Renal pelvis (tissue), 12 donors: ENCODE measurements at places on chromosomes 1 and 21.
A peak's percentile ranks its signal among the peaks of the same experiment; 100 is the strongest.

DNA sequence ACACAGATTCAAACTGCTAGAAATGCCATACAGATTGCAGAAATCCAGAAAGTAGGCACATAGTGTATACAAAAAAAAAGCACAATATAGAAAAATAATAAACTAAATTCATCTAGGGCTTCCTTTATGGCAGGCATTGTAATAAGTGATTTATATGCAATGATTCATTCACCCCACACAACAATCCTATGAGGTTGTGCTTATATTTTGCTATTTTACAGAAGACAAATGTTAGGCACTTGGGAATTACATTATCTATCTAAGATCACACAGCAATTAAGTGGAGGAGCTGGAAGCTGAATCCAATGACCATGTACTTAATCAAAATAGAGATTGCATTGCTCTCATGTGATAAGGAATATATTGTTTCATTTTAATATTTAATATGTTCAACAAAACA, 225.7 kb upstream of the KCNK2 start:
- no peak for DNase-seq

DNA sequence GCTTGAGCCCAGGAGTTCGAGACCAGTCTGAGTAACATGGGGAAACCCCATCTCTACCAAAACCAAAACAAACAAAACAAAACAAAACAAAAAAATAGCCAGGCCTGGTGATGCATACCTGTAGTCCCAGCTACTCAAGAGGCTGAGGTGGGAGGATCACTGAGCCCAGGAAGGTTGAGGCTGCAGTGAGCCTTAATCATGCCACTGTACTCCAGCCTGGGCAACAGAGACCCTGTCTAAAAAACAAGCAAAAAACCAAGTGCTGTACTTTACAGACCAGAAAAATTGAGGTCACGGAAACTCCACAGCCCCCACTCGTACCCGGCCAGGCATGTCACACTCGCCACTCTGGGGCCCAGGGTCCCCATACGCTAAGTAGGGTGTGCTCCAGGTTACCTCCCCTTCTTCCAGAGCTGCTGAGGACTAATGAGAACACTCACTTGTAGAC, 22.9 kb downstream of the ATP2B4 start:
- DNase-seq: no peak

- no peak for DNase-seq
These were observed 6.2 kb downstream of the MTARC2 start for GRCh38 chr1:220754212-220754917.

- DNase-seq: no peak
These were observed 432.9 kb downstream of the PLPP3 start for GRCh38 chr1:56146449-56146848.

GRCh38 chr1:3198371-3199271, 129.6 kb downstream of the PRDM16 start:
- DNase-seq: no peak

- DNase-seq: no peak
These were observed 33.3 kb upstream of the KCNE1 start for GRCh38 chr21:34545079-34545884.

DNA sequence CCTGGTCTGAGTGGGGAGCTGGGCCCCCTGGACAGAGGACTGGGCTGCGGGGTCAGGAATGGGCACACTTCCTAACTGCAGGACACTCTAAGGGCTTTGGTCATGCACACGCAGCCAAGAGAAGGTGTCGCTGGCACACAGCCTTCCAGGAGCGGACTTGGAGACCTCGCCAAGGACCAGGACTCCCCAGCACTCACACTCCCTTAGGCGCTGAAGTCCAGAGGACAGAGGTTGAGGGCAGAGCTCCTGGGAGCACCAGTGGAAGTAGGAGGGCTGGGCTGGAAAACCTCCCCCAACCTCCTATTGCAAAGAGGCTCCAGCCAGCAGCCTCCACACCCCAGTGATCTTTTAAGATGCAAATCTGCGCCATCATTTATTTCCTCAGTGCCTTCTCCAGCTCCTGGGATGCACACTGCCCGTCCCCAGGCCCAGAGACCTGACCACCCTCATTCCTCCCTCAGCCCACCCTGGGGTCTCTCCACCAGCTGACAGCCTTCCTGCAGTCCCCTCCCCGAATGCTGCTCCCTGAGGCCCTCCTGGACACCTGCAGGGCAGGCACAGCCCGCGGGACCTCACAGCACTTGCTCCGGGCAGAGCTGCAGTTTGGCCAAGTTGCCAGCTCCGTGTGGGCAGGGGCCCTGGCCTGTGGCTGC, 3.0 kb downstream of the TSPEAR start:
- no peak for DNase-seq

DNA sequence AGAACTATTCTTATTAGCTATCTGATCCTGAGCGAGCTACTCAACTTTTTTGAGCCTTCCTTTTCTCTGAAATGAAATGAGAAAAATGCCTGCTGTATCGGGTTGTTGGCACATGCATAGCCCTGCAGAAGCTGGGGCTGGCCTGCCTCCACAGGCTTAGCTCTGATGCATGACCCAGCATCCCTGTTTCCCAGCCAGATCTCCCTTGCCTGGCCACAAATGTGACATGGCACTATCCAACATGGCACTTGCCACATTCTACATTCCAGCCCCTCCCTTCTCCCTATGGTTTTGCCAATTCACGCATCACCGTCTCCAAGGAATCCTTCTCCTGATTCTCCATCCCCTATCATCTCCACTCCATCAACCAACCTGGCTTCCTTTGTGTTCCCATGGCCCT, 13.8 kb downstream of the RNU5D-1 start:
- DNase-seq: no peak

DNA sequence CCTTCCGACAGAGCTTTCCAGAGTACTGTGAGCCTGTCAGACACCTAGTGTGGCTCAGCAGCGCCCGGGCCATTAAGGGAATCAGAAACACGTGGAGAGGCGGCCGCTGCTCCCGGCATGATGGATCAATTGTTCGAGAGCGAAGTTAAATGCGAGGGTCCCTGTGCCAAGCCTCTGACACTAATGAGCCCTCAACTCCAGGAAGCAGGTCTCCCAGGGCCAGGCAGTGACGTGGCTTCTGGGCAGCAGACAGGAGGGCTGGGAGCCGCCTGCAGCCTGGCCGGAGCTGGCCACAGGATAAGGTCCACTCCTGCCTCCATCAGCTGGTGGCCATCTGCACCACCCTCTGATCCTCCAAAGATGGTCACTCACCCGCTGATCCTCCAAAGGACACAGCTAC, 67.5 kb upstream of the CLDN14 start:
- no peak for DNase-seq

DNA sequence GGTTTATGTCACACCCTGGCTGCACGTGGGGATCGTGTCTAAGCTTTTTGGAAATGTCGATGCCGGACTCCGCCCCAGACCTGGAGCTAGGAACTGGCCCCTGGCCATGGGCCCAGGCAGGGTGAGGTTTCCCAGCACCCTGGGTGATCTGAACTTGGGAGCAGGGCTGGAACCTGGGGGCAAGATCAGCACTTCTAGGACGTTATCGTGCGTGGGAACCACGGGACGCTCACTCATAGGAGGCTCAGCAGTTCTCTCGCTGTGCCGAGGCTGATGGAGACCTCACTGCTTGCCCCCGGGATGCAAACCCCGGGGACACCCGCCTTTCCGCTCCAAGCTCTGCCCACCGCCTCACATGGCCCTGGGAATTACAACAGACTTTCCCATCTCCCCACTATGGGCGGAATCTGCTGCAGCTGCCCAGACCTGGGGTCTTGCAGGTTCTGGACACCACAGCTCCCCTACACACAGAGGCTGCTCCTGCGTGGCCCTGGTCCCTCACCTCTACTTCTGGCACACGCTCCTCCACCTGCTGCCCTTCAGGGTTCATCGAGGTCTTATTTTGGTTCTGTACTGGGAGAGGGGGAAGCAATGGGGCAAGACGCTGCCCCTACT, 35.9 kb downstream of the COL18A1 start:
- DNase-seq: no peak

GRCh38 chr1:25445993-25446538, 15.4 kb downstream of the MACO1 start:
- no peak for DNase-seq

GRCh38 chr1:41580520-41581172, 96.2 kb upstream of the EDN2 start:
- DNase-seq: no peak

DNA sequence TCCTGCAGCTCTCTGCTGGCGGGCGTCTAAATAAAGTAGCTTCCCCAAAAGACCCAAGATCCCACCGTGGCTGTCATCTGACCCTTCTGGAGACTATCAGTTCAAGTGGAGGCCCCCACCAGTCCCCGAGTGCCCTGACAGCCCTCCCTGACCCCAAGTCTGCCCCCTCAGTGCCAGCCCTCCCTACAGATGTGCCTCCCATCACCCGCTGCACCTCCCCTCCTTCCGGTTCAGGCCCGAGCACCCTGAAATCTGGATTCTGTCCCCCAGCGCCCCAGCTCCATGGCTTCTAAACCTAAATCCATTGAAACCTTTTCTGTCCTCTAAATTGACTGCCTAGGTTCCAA, 595 bp downstream of the IL10RB start:
- no peak for DNase-seq

- no peak for DNase-seq
These were observed 145.5 kb downstream of the ETS2 start for GRCh38 chr21:38951095-38951730.

DNA sequence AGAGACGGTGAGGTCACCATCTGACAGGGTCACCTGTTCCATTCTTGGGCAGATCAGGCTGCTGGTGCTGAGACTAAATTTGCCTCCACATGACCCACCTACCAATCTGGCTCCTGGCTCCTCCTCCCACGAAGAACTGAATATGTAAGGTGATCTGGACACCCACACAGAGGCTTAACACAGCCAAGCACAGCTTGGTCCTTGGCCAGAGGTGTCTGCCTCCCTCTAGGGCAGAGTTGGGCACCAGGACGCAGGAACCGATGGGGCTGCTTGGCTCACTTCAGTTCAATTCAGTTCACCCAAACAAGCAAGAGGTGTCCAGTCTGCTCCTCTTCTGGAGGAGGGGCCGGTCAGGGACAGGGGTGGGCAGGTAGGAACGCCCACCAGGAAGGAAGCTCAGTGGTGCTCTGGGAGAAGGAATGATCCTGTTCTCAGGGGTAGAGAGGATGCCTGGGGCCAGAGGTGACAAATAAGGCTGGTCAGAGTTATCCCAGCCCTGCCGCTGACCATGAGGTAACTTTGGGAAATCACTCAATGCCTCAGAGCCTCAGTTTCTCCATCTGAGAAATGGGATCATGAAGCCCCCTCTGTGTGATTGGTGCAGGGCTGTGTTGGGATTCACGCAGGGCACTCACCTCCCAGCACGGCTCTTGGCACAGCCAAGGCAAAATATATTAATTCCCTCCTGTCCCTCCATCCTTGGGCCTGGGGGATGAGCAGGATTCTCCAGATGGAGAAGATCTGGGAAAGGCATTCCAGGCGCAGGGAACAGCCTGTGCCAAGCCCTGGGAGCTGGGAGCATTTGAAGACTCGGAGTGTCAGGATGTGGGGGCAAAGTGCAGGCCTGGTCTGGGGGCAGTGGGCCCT, 284.5 kb downstream of the PTPRU start:
- DNase-seq: no peak

GRCh38 chr1:58830291-58830690, 46.4 kb upstream of the JUN start:
- DNase-seq: no peak

DNA sequence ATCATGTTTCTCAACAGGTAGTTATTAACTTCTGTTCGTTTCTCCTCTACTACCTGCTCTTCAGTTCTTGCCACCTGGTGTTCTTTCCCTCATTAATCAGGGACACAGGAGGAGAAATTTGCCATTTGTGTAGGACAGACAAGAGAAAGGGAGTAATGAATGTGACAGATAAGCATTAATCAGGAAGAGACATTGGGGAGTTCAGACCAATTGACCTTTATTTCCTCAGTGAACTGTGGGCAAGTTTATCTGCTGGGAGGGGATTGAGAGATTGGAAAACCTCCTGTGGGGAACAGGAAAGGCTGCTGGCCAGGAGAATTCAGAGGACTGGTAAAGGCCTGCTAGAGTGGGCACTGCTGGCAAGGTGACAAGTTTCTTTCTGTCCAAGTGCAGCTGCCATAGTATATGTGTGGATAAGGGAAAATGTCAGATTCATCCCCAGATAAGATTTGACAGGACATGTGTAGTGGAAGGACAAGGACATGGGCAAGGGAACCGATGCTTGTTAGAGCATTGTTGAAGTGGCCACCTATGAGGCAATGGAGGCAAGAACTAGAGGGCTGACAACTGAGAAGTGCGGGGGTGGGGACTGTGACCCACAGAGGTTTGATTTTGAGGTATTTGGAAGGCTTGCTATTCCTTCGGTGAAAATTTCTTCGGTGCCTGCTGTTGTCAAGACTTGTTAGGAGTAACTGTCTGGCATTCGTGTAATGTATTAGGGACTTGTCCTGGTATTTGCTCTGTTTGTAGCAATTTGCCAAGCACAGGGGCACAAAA, 12.6 kb downstream of the SZT2 start:
- no peak for DNase-seq

DNA sequence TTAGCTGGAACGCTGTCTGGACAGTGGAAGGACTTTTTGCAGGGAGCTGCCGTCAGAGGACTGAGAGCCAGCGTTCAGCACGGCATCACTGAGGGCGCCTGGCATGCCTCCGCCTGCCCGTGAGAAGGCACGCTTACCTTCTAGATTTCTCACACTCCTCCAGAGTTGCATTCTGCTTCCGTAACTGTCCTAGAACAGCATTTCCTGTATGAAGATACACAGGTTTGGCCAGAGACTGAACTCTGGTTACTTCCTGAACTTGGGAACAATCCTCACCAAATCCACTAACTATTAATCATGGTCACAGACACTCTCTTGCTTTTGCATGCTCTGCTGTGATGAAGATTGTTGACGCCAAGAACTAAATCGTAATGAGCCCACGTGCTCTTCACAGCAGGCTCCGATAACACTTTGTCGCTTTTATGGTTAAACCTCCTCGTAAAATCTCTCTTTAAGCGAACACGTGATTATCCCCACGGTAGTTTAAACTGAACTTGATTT, 93.5 kb downstream of the KIF26B start:
- DNase-seq: no peak

- DNase-seq: no peak
These were observed 1048.2 kb downstream of the TTLL7 start for GRCh38 chr1:82950606-82951200.

DNA sequence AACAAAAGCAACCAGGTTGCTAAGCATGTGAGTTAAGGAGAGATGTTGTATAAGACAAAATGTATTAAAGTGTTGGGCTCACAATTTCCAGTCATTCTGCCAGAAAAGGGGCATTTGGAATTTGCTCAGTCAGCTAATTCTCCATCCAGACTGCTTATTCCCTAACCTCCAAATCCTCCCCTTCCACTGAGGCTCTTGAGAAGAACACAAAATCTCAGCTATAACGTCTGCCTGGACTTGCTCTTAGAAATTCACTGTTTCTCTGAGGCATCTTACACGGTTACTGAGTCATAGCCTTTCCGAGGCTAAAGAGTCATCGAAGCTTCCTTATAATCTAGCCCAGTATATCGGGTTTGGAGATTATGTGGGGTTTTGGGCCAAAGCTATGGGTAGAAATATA, 548.2 kb upstream of the ADGRL4 start:
- no peak for DNase-seq

GRCh38 chr1:6052543-6053205, 7.0 kb downstream of the KCNAB2 start:
- peak; percentile 85 for DNase-seq

- no peak for DNase-seq
These were observed 6.7 kb downstream of the LDLRAP1 start for GRCh38 chr1:25550155-25550506.

- DNase-seq: no peak
These were observed 51.2 kb upstream of the TNR start for GRCh38 chr1:175794586-175794985.

- DNase-seq: peak; percentile 2
These were observed 1099.5 kb downstream of the PLA2G4A start for GRCh38 chr1:187928288-187928687.
